Right renal pelvis (tissue), 4 donors: ENCODE measurements at places on chromosomes 1 and 21.

- DNase-seq = no peak
Observed at GRCh38 chr1:236394879-236395229, 768 bp downstream of the EDARADD start.

DNA sequence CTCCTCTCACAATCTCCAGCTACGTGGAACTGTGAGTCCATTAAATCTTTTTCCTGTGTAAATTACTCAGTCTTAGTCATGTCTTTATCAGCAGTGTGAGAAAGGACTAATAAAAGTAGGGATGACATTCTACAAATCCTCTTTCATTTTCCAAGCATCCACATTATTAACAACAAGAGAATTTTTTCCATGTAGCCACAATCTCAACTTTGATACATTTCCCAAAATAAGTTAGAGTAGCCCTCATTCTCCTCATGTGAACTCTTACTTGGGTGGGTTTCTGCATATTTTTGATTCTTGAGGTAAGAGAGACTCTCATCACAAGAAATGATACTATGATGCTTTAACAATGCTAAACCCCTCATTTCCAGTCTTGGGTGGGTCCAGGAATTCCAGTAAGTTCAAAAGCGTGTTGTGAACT, 52.8 kb downstream of the TNFSF18 start:
- DNase-seq = no peak

DNA sequence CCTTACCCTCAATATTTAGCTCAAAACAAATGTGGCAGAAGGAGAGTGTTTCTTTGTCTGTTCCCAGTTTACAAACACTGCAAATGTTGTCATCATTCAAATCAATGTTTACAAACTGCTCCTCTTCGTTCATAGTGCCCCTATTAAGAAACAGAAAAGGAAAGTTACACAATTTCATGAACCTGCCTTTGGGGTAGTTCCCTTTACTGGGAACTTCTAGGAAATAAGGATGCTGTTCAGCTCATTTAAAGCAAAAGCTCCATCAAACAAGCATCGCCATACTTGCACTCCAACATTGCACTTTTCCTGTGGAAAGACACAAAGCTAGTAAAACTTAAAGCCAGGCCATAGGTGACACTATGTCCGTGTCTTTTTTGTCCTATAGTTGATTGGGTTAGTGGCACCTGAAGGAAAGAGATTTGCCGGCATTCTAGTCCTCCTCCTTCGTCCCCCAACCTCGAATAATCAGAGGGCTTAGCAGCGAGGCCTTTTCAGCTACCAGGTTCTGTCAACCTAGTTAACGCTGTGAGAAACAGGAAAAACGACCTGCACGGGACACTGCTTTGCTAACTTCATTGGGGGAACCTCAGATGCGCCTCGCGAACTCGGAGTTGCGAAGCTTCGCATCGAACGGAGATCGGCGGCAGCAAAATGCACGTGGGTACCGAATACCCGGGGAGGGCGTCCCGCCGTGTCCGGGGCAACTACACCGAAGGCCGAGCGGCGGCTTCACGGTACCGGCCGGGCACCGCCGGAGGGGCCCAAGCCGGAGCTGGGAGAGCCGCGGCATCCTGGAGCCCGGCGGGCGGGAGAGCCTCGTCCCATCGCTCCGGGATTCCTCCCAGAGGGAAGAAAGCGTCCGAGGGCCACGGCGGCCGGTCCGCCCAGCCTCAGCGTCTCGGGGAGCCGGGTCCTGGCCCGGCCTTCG, 706 bp downstream of the C21orf91 start:
- DNase-seq = peak; percentile 51

GRCh38 chr1:203085528-203086406, at the start of gene MYOG:
Gene MYOG, minus strand, starts transcription at chr1:203086012. Its CDS starts 51 bp downstream, at chr1:203085961.
- no peak for DNase-seq

GRCh38 chr1:184664661-184665060, 90.0 kb downstream of the EDEM3 start:
- no peak for DNase-seq

DNA sequence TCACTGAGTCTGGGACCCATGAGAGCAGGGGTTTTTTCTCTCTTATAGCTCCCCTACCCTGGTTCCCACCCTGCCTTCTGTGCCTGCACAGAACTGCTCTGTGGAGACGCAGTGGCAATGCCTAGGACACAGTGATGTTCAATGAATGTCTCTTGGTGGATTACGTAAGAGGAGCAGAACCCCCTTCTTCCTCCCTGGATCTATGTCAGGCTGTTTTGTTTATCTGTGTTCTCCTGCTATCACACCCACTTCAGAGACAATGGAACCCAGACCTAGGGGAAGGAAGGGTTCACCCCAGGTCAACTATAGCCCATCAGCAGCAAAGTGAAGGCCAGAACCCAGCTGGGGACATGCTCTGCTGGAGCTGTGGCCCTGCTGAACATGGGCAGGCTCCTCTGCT, 2.0 kb downstream of the HPCAL4 start:
- no peak for DNase-seq

DNA sequence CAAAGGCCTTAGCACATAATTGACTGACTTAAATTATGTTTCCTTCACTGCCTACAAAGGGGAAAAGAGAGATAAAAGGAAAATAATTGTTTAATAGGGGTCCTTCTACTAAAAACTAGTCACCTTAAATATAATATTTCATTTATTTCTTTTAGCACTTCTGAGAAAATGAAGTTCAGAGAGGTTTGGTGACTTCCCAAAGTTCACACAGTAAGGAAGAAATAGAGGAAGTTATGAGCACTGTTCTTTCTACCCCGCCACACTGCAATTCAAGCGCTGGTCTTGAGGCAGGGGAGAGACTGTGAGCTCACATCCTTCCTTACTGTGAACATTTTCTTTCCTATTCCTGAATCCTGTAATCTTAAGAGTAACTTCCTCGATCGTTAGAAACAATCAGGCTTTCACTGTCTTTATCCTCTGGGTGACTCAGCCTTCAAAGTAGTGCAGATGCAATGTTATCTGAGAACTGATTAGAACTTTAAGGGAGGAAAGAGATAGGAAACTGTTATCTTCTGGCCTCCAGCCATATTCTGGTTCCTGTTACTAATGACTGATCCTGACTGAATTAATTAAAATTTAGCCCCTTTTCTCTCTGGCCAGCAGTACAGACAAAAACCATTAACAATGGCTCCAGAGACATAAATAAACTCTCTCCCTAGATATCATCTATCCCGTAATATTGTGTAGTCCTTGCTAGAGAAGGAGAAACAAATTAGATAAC, 6.8 kb downstream of the RGS5 start:
- DNase-seq = no peak

GRCh38 chr1:162192763-162193162, 123.3 kb downstream of the NOS1AP start:
- DNase-seq = no peak

GRCh38 chr21:34974162-34974981, 74.7 kb downstream of the RUNX1 start:
- DNase-seq = no peak

- no peak for DNase-seq
Observed at GRCh38 chr1:45446950-45447672, 43.9 kb downstream of the TESK2 start.

GRCh38 chr1:242613266-242613815, 88.8 kb upstream of the PLD5 start:
- no peak for DNase-seq

- DNase-seq = no peak
Observed at GRCh38 chr1:99754055-99754626, 12.3 kb downstream of the FRRS1 start.

DNA sequence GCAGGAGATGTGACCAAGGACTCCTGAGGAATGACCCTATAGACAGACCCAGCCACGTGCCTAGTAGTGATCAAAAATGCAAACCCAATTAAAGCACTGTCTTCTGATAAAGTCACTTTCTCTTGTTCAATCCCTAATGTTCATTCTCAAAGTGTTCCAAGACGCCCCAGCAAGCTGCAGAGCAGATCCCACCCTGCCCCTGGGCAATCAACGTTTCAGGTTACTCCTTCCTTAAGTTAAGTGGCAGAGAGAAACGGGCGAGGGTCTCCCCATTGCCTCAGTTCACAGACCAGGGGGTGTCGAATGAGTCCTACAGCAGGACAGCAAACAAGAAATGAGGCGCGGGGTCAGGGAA, 699 bp upstream of the RGS2 start:
- peak; percentile 38 for DNase-seq

GRCh38 chr1:116075990-116076389, 35.2 kb upstream of the MAB21L3 start:
- DNase-seq = no peak

DNA sequence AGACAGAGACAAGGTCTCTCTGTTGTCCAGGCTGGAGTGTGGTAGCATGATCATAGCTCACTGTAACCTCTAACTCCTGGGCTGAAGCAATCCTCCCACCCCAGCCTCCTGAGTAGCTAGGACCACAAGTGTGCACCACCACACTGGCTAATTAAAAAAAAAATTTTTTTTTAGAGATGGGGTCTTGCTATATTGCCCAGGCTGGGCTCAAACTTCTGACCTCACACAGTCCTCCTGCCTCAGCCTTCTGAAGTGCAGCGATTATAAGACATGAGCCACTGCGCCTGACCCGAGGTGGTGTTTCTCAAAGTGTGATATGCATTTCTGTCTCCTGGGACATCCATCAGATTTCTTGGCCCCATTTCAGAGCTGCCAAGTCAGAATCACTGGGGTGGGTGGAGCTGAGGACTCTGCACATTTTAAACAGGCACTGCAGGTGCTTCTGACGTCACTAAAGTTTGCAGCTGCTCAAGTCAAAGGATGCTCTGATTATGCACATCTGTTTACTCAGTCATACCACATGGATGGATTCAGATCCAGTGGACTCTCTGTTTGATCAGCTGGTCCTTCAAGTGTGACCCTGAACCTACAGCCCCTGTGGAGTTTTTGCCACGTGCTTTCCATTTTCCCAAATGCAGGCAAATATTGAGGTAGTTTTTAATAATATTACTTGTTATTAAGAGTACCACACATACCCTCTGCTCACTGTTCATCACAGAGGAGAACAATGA, 21.4 kb downstream of the TGFB2 start:
- DNase-seq = no peak

- DNase-seq = no peak
Observed at GRCh38 chr1:162690672-162691434, 58.6 kb downstream of the DDR2 start.

- no peak for DNase-seq
Observed at GRCh38 chr1:7550261-7550865, 220.7 kb upstream of the VAMP3 start.

DNA sequence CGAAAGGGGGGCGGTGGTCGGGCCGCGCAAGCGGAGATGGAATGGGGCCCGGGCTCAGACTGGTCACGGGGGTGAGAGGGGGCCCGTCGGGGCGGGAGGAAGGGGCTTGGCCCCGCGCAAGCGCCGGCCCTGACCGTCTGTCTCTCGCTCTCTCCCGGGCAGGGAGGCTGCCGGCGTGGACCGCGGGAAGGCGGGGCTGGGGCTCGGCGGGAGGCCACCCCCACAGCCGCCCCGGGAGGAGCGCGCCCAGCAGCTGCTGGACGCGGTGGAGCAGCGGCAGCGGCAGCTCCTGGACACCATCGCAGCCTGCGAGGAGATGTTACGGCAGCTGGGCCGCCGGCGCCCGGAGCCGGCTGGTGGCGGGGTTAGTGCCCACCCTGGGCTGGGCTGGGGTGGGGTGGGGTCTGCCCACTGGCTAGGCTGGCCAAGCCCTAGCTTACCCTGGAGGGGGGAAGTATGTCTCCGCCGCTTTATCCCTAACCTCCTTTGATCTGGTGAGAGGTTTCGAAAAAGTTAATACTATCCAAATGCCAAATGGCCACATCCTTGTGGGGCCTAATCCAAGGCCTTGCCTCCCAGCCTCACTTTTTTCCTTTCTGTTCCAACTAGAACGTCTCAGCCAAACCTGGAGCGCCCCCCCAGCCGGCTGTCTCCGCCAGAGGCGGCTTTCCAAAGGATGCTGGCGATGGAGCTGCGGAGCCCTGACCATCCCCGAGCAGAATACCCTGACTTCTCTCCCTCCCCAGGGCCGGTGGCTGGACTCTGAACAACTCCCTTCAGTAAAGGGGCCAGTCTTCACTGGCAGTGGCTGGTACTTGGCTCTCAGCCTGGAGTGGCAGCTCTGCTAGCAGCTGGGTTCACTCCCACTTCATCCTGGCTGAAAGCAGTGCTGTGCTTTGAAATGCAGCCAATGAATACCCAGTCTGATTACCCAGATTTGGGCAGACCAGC, 636 bp upstream of the YRDC start:
- DNase-seq = peak; percentile 38

DNA sequence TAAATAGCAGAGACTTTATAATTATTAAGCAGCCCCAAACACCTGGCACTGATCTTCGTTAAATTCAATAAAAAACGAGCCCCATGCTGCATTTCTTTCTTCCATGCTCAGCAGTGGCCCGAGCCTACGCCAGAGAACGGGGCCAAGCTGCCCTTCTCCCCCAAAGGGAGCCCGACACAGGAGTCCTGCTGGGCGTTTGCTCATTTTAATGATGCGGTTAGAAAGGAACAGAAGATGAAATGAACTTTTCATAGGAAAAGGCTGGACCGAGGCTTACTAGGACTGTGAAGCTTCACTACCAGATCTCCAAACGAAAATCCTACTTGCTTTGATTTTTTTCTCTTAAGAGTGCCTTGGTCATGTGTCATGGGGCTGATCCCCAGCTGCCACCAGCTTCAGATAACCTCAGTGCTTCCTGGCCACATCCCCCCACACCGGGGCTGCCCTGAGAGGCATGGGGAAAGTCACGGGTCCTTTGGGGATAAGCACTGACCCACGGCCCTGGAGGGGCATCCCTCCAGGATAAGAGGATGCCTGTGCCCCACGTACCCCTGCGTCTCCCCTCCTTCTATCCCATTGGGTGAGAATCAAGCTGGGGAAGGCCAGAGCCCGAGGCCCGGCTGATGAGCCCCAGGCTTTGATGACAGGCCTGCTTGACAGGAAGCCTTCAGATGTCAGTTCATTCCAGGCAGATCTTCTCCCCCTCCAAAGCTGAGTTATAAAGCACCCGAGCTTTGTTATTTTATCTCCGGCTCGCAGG, 34.2 kb downstream of the PGBD5 start:
- no peak for DNase-seq

DNA sequence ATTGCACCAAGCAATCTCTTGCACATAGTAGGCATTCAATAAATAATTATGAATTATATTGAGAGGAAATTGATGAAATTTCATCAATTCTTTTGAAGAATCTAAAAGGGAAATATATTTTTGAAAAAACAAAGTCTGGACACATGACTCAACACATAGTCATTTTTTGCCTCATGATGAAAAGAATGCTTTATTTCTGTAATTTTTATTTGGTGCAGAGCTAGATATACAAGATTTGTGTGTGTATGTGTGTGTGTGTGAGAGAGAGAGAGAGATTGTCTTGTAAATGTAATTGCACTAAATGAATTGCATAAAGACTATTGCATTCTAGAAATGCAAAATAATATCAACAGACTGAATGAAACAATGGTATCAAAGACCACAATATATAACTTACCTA, 206.2 kb upstream of the C1orf87 start:
- no peak for DNase-seq

DNA sequence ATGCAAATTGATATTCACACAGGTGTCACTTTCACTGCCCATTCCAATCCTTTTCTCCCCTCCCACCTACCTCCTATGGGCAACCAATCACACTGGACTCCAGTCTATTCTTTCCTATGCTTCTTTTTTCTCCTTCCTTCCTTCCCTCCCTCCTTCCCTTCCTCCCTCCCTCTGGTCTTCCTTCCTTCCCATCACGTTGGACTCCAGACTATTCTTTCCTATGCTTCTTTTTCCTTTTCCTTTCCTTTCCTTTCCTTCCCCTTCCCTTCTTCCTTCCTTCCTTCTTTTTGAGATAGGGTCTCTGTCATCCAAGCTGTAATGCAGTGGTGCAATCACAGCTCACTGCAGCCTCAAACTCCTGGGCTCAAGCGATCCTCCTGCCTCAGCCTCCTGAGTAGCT, 64.6 kb downstream of the GNG4 start:
- no peak for DNase-seq
